ENCODE measurements at places on chromosomes 13 and 19.

DNA sequence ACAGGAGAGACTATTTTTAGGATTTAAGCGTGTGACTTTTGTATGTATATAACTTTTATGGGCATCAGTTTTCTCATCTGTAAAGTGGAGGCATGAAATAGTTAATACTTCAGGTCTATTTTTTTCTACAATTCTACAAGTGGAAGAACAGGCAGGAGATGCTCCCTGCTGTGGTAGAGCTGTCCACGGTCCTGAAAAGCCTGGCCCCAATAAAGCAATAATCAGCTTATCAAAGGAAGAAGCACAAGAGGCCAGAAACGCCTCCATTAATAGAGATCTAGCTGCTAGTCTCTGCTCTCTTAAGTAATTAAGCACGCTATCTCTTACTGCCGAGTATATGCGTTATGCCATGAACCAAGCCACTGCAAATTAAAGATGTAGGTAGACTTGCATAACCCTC lies 28.0 kb upstream of the WASF3 start:
- peak; percentile 71 for DNase-seq

- no peak for DNase-seq
Measured at GRCh38 chr13:80339563-80339911, 1.4 kb downstream of the SPRY2 start.

DNA sequence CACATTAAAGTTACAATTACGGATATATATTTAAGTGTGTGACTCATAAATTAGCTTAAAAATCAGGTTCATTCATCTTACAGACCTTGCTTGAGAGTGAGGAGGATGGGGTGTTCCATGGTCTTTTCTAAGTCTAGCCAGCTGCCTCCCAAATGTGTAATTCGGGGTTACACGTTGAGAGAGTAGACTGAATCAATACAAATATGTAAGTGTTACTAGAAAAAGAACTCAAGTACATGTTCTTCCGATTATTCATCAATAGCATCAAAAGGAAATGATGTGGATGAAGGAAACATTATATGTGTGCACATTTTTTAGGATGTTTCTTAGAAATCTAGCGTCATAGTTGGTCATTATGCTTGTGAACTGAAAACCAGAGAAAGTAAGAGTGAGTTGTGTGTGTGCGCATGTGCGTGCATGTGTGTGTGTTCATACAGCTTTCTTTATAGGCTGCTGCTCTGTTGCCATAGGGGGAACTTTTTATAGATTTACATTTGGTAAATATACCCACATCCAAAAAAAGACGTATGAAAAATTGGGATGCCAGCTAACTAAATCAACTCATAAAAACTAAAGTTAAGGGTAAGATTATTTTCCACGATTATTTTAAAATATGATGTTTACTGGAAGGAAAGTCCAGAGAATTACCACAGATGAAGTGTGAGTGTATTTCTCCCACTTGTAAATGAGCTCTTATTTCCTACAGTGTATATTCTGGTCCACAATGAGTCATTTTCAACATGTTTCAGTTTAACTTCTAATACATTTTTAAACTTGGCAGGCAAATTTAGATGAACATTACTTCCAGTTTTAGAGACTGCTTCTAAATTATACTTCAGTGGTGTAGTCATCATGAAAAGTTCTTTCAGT lies 82.4 kb downstream of the PIBF1 start:
- DNase-seq, result peak; percentile 67

DNA sequence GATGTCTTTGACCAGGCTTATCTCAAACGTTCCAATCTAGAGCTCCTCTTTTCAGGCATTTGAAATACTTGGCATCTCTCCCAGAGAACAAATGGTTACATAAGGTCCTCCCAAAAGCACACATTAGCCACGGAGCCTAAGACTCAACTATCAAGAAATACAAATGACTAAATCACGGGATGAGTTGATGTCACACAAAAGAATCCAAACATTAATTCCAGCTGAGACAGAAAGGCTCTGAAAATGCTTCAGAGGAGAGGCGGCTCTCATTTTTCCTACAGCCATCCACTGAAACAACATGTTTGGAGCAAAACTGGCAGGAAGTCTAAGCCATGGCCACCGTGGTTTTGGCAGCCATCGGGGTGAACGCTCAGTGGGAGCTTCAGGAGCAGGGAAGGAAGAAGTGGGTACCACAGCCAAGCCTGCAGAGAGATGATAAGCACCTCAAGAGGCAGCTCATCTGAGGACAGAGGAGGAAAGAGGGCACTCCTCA lies 122.5 kb downstream of the STK24 start:
- DNase-seq, result peak; percentile 95

- no peak for DNase-seq
Measured at GRCh38 chr13:36382030-36382429, 35.8 kb upstream of the SPART start.

DNA sequence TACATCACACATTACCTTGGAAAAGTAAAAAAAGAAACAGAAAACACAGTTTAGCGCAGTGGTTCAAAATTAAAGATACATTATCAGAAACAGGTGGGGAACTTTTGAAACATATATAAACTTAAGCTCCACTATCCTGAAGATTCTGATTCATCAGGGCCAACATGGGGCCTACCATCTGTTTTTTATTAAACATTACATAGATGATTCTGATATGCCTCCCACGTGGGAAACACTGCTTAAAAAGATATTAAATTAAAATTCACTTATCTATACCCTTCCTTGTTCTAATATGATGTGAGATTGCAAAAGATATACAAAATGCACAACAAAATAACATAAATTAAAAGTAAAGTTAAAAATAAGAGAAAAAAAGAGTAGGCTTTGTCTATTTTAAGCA lies 125.0 kb downstream of the VWA8 start:
- DNase-seq, result peak; percentile 90

DNA sequence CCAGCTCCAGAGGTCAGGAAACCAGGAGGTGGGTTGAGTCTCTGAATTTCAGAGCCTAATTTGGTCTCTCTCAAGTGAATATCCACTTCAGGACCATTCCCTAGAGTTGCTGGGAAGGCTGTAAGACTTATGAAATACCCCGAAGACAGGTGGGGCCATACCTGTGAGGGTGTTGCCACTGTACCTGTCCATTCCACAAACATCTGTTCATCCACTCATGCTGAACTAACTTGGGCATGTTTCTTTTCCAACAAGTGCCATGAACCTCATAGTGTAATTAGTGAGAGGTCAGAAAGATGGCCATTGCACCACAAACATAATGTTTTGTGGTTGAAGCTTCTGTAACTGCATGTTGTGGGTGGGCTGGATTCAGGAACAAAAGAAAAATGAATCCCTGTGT lies 7.8 kb downstream of the ILF3 start:
- no peak for DNase-seq

DNA sequence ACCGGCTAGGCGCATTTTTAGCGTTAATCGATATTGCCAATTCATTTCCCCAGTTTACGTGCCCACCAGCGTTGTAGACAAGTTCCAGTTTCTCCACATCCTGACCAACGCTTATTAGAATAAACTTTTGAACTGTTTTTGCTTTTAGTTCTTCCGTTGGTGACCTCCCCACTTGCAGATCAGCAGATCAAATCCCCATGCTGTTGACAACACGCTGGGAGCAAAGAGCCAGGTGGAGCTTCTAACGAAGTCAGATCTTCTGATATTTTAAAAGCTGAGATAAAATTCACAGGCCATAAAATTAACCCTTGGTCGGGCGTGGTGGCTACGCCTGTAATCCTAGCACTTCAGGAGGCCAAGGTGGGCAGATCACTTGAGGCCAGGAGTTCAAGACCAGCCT lies 21.2 kb downstream of the RCN3 start:
- DNase-seq, result no peak

GRCh38 chr13:85651440-85651839 lies 147.8 kb downstream of the SLITRK6 start:
- DNase-seq, result no peak

GRCh38 chr13:96994017-96994857 lies at the start of gene OXGR1:
Gene OXGR1 (minus strand): TSS chr13:96994476. CDS start chr13:96987759, 6,717 bp downstream.
- DNase-seq, result no peak

DNA sequence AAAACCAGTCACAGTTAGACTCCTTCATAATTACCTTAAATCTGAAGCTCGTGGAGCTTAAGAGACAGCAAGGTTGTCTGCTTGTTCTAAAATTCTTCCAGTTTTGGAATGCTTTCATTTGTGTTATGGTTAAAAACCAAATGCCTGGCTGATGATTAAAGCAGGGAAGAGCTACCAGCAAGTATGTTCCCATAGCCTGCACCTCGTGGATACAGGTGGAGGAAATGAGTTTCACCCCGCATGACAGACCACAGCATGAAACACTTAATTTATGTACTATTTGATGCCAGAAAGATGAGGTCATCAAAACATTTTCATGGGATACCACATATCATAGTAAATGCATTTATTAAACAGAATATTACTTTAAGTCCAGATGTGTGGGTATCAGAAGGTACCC lies 416 bp upstream of the DOCK9 start:
- peak; percentile 93 for DNase-seq

GRCh38 chr19:54309811-54310210 lies 3.2 kb downstream of the LILRA5 start:
- no peak for DNase-seq

DNA sequence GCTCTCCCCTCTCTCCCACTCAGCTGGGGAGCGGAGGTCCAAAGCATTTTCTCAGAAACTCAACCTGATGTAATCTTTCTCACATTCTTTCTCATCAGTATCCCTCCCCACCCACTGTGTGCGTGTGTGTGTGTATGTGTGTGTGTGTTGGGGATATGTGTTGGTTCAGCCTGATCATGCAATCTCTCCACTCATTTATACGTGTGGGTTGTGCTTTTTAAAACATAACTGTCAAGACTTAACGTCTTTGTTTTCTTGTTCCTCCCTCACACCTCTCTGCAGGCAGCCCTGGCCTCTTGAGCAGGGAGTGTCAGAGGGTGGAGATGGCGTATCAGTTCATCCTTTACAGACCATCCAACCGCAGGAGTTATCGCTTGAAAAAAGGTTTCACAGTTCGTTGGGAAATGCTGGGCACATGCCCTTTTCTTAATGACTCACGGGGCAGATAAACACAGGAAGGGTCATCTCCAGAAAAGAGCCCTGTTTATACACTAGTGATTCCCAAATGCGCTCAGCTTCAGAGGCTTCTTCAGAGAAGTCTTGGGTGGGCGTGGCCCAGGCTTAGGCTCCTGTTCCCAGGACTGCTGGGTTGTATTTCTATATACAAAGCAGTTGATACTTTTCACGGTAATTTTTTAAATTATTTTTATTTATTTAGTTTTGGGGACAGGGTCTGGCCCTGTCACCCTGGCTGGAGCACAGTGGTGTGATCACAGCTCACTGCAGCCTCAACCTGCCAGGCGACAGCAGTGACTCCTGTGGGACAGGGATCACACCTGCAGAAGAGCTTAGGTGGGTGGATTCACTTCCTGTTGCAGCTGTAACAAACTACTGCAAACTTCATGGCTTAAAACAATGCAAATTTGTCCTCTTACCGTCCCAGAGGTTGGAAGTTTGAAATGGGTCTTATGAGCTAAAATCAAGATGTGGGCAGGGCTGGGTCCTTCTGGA lies 60.3 kb downstream of the CCDC70 start:
- DNase-seq, result no peak

DNA sequence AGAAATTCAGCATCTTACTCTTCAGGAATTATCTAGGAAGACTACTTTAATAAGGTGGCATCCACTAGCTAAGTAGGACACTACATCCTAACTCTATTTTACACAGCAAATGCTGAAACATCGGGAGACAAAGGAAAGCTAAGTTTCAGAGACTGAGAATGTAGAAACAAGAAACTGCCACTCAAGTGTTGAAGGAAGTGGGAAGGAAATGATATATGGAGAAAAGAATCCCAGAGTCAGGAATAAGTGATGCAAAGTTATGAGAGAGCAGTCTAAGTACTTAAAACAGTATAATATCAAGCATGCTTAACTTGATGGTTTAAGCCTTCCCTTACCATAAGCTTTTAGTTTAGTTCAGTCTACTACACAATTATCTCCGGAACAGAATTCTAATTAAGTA lies 52.4 kb downstream of the RBM26 start:
- peak; percentile 4 for DNase-seq

DNA sequence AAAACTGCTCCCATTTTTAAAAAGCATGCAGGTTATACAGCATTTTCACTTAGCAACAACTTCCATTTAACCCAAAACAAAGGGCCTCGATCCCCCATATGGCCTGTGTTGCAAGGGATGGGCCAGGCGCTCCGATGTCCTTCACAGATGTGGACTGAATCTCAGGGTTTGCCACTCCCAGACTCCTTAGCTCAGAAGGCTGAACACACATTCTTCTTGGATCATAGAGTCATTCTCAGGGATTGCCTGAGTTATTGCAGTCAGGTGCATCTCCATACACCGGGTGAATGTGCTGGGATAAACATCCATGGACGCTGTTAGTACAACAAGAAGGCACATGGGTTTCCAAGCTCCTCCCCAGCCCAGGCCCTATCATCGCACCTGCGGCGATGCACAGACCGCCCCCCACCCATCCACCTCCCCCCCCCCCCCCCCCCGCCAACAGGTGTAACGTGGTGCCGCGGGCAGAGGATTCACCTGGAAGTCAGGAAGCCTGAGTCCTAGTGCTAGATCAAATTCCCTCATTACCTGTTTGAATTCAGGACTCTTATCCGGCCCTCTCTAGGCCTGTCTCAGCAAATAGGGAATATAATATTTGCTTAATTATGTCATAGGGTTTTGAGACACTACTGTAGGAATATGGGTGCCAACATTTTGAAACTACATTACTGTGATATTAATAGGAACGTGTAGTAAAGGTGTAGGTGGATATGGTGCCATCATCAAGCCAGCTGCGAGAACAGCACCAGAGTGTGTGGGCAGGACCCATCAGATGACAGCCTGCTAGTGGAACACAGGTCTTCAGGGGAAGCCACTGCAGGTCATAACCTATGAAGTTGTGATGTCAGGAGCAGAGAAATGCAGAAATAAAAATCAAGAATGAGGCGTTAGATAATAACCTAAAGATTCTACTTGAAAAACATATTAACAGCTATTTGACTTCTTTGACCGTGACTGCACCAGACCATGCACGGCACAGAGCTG lies 110.9 kb downstream of the SACS start:
- no peak for DNase-seq

GRCh38 chr13:80441968-80442367 lies 101.0 kb upstream of the SPRY2 start:
- no peak for DNase-seq

GRCh38 chr13:40170982-40171381 lies 495.5 kb downstream of the FOXO1 start:
- no peak for DNase-seq

DNA sequence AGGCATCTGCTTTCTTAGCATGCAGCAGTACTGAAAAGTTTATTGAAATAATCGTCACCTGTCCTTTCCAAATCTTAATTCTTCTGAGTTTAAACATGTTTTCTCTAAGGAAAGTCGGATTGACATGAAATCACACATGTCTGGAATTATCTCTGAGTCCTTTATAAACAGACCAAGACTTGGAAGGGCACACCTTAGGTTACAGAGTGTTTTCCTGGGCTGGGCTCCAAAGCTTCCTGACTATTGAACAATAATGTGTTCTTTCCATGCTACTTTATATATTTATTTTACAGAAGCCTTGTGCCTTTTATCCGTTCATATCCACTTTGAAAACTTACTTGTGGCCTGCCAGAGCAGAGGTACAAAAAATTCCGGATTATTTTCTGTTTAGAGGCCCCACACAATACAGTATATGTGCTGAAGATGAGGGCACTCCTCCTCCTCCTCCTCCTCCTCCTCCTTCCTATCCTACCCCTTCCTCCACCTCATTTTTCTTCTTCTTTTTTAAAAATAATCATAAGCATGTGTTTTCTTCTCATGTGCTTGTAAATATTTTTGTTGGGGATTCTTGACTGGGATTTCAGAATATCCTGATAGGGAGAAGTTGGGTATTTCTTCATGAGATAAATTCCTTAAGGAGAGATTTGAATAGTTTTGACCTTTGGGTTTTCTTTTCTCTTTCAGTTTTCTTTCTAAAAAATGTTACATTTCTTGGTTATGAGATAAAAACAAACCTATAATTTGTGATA lies 52.3 kb downstream of the LRCH1 start:
- DNase-seq, result no peak
